ENCODE measurements at places on chromosomes 1 and 21.
A peak's percentile ranks its signal among the peaks of the same experiment; 100 is the strongest.

DNA sequence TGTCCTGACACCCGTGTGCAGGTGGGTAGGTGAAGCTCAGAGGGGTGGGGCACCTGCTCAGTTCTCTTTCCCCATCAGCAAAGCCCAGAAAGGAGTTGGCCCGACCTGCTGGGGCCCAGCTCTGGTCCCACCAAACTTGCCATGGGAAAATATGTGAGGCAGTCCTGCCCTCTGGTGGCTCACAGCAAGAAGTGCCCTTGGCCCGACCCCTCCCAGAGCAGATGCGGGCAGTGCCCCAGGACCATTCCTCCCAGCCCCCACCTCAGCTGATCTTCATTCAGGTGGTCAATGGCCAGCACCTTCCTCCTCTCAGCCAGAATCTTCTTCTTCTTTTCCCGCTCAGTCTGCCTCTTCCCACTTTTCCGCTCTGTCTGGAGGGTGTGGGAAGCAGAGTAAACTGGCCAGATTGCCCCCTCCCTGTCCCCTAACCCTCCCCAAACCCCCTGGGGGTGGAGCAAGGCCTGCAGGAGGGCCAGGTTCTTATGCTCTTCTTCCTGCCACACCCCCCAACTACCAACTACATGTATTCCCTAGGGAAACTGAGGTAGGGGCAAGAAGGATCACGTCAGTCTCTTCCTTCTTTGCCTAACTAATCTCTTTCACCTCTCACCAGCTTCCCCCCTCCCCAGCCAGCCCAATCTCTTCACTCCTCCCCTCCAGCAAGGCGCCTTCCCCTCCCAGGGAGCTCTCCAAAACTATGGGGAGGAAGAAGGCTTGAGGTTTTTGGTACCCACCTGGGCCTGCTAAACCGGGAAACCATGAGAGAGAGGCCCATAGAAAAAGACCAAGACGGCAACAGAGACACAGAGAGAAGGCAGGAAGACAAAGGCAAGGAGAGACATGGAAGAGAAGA, 15.6 kb downstream of the TNNT2 start:
- no peak for DNase-seq

DNA sequence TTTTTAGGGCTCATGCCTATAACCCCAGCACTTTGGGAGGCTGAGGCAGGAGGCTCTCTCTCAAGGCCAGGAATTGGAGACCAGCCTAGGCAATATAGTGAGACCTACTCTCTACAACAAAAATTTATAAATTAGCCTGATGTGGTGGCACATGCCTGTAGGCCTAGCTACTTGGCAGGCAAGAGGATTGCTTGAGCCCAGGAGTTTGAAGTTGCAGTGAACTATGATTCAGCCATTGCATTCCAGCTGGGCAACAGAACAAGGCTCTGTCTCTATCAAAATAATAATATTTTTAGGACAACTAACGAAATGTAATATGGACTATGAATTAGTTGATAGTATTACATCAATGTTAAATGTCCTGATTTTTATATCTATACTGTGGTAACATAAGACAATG, 68.8 kb upstream of the ARID1A start:
- no peak for DNase-seq

DNA sequence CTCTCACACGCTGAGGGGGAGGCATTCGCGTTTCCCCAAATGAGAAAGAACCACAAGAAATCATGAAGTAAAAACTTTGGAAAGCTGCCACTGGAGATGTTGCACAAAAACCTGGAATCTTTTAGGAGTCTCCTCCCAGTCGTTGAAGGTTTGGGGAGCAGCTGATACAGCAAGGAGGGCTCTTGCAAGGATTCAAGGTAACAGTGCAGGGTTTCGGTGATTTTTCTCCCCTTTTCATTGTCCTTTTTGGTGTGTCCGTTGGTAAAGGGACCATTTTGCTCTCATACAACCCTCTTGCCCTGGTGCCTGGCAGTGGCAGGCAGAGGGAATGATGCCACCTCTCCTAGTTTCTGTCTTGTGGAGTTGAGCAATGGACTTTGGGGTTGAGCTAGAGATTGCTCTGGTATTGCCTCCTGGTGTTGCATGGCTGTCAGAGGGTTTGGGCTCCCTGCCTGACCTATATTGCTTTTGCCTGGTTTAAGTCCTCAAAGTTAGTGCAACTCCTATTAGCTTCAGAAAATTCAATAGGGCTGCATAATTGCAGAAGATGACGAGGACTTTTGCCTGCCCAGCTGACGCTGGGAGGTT, 872 bp downstream of the BRINP2 start:
- no peak for DNase-seq

DNA sequence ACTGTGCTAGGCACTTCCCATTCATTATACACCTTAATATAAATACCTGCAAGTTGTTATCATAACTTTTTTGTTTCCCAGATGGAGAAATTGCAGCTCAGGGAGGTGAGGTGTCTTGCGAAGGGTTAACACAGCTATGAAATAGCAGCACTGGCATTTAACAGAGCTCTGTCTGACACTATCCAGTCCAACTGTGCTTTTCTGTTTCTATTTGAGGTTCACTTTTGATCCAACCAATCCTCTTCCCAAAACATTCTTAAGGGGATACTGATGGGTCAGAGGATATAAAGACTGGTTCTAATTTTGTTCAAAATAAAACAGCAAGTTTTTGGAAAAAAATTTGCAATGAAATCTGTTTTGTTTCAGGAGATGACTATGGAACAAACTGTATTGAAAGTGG, 46.5 kb upstream of the C8B start:
- DNase-seq, result no peak

- no peak for DNase-seq
Observed at GRCh38 chr1:54947540-54947939, 32.9 kb upstream of the TMEM61 start.

DNA sequence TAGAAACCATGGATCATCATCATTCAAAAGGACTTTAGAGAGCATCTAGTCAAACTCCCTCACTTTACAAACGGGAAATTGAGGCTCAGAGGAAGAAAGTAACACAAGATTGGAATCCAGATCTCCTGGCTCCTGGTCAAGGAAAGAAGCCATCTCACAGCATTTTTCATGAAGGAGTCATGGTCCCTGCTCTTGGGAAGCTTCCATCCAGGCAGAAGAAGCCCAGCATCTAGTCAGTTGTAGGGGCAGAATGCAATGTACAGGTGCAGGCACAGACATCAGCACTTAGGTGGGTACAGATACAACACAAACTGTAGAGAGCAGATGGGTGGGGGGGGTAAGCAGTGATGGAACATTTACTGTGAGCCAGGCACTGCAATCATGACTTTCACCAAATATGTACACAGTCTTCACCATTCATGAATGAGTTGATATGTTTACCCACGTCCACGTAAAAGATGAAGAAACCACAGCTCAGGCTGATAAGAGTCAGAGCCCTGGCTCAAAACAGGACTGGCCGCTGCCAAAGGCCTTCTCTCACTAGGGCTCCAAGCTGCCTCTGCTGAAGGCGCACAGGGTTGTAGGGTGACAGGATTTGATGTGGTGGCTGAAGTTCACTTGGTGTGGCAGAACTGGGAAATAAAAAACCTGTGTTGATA, 44.0 kb downstream of the OPTC start:
- no peak for DNase-seq

GRCh38 chr1:62037274-62037673, 157.4 kb upstream of the L1TD1 start:
- no peak for DNase-seq

DNA sequence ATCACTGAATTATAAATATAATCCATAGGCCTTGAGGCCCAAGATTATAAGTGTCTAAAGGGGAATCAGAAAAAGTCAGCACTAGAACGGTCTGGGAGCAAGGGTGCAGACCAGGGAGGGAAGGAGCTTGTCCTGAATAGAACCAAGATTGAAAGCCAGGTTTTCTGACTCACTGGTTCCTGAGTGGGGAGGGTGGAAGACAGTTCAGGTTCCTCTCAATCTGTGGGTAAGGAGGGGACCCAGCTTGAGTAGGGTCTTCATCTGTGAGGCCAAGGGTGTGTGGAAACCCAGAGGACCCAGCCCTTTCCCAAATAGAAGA, 842 bp downstream of the LENEP start:
- DNase-seq, result no peak

GRCh38 chr1:11204396-11205190, 15.4 kb downstream of the ANGPTL7 start:
- DNase-seq, result no peak

DNA sequence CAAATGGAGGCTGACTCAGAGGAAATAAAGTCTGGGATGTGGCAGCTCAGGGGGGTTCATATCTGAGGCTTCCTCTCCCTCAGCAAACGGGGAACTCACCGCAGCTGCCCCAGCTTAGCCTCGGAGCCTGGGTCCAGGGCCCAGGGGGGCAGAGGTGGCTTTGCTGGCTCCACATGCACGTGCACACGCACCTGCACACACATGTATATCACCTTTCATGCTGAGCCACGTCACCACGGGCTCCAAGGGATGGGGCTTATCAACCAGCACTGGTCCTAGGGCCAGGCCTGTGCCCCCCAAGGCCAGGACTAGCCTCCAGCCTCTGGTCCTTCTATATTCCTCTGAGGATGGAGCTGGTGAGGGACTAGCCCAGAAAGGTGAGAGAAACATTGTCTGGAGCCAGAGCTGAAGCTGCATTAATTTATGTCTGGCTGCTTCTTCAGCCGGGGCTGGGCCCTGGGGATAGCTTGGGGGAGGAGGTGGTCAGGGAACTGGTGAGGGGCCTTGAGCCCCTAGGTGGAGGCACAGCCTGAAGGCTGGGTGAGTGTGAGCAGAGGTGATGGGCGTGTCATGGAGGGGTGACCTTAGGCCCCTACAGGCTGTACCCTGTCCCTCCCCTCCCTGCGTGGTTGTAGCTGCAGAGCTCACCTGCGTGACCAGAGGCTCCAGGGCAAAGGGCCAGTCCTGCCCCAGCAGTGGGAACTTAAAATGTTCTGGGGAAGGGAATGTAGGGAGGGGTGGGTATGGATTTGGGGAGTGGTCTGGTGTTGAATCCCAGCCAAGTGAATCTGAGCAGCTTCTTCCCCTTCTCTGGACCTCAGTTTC, 520.8 kb downstream of the PTPRU start:
- DNase-seq, result peak; percentile 64

DNA sequence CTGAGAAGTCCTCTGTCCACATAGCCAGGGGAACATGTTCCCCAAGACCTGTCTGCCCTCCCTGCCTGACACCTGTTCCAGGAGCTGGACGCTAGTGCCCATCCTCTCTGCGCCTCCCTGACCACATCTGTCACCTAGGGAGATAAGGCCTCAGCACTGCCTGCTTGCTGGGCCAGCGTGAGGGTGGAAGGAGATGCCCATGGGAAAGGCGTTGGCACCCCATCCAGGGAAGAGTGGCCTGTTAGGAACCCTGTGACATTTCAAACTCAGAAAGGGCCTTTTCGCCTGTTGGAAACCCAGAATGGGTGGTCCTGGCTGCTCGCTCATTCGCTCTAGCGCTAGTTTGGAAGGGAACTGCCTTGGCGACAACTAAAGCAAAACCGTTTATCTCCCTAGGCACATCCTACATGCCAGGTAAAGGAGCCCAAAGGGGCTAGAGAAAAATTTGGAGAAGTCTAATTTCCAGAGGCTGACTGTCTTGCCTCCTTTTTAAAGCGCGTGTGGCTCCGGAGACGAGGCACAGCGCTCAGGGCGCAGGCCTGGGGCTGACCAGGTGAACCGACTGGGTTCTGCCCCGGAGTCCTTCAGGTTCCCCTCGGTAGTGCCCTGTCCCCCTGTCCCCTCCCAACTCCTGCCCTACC, 410 bp downstream of the ACTA1 start:
- DNase-seq, result no peak

DNA sequence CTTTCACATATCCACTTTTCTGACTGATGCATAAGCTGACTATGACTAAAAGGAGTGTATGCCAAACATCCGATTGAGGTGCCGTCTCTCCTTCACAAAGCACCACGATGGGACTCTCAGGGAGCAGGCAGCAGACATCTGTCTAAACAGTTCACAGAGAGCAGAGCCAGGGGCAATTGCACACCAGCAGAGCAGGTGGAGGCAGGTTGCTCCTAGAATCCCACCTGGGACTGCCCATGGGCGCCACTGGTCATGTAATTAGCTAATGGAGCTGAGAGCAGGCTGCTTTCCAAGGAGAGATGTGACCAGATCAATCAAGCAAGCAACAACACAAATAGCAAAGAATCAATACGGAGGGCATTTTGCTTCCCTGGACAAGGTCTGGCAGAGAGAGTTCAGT, 30.5 kb upstream of the COA6 start:
- DNase-seq, result no peak

GRCh38 chr21:16587141-16587581, 857.4 kb downstream of the USP25 start:
- DNase-seq, result no peak

DNA sequence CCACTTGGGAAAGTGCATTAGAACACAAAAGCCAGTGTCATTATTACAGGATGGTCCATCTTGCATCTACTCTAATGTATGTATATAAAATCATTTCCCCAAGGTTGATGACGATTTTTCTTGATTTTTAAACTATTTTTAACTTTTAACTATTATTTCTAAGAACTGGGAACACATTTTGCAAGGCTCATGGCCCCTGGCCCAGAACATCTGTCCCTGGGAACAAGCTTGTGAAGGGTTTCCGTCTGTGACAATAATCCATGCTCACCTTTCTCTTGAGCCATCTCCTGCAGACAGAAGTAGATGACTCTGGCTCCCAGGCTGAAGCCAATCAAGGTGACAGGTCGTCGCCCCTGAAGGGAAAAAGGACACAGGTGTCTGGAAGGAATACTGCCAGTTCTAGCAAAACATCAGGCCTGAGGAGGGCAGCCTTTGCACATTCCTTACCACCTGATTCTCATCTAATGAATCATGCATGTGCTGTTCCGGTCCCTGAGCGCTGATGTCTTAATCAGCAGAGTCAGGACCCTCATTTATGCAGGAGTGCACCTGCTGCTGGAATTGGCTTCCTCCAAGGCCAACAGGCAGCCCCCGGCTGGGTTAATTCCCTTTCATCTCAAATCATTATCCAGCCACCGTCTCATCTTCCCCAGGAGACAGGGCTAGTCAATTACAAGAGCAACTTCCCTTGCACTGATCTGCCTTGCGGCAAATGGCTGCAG, 62.5 kb downstream of the TMCO4 start:
- no peak for DNase-seq

DNA sequence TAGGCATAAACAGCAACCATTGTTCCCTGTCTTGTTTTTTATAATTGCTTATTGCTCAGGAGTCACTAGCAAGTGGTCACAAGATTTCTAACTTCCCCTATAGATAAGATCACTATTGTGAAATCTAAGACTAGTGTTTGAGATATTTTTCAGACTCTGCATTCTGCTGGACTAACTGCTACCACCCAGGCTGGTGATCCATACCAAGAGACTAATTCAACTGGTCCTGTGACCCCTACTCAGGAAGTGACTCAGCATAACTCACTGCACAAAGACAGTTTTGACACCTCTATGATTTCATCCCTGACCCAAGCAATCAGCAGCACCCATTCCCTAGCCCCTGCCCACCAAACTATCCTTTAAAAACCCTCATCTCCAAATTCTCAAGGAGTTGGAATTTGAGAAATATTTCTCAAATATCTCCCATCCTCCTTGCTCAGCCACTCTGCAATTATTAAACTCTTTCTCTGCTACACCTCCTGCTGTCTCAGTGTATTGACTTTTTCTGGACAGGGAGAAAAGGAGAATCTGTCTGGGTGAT, 52.7 kb downstream of the TRIM33 start:
- DNase-seq, result no peak

GRCh38 chr1:43666608-43667007, 16.7 kb downstream of the KDM4A start:
- no peak for DNase-seq

- DNase-seq, result no peak
Observed at GRCh38 chr1:80929868-80930508, 870.7 kb upstream of the ADGRL2 start.

GRCh38 chr1:219587801-219588561, 24.9 kb downstream of the ZC3H11B start:
- no peak for DNase-seq

- DNase-seq, result peak; percentile 91
Observed at GRCh38 chr1:15261155-15262002, 14.4 kb downstream of the FHAD1 start.

- DNase-seq, result no peak
Observed at GRCh38 chr1:25082216-25082899, 149.9 kb downstream of the SYF2 start.

Measured in esophagus muscularis mucosa (tissue), 4 donors.